ENCODE measurements at places on chromosomes 7 and 10. TPM values are rescaled to one million over a fixed set of nuclear protein-coding genes. Genes with fewer than 3 reads are reported as not detected.

SPDYE2 gene
- total RNA-seq: not detected

INHBA gene
- 0.08 TPM for total RNA-seq

SPDYE16 gene
- total RNA-seq: not detected

HPSE2 gene
- not detected for total RNA-seq

ANXA11 gene
- 39.5 TPM for total RNA-seq

PRSS1 gene
- total RNA-seq: not detected

OGDHL gene
- total RNA-seq: 2.8 TPM

DNA sequence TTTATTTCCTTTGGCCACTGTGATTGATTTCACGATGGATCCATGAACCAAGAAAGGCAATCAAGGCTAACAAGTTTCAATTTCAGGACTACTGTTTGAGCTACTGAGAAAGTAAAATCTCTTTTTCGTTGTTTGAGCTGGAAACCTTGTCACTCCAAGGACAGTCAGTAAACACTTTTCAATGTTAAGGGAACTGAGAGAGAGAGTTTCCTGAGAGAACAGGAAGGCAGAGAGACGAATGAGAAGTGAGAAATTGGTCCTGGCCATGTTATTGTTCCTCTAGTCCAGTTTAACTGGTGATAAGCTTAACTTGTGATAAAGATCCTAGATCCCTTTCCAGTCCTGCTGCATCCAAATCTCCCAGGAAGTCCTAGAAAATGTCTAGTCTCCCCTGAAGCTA lies 909 bp upstream of the AKR1D1 start:
- DNase-seq: no peak

DNA sequence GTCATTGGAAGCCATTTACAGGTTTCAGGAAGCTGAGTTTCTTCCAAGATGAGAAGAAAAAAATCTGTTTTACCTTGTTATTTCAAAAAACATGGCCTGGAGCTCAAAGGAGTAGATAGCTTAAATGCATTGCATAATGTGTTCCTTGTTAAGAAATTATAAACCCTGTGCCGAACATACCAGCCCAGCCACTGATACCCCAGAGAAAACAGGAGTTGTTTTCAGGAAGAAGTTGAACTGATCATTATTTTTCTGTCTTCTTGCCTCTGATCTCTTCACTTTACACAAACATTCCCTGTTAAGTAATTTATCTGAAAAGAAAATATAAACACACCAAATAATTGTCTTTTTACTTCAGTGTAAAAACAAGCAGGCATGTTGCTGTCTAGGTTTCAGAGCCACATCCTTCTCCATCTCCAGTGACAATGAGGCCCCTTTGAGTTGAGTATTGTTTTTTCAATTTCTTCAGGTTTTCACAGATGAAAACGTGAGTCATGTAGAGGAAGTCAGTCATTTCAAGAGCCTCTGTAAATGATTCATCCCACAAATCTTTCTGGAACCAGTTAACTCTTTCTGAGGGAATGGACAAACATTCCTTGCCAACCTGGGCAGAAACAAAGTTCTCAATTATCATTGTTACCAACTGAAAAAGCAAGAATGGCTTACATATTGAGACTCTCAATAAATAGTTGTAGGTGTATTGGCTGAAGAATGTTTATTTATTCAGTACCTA lies 244.2 kb downstream of the IPMK start:
- peak; percentile 24 for DNase-seq

- peak; percentile 56 for DNase-seq
These were observed 4.6 kb upstream of the FAM170B start for GRCh38 chr10:49138361-49138891.

- peak; percentile 53 for DNase-seq
These were observed 38.3 kb upstream of the TOMM7 start for GRCh38 chr7:22860784-22861482.

GRCh38 chr10:7121154-7121797 lies 289.6 kb downstream of the SFMBT2 start:
- DNase-seq: peak; percentile 57

DNA sequence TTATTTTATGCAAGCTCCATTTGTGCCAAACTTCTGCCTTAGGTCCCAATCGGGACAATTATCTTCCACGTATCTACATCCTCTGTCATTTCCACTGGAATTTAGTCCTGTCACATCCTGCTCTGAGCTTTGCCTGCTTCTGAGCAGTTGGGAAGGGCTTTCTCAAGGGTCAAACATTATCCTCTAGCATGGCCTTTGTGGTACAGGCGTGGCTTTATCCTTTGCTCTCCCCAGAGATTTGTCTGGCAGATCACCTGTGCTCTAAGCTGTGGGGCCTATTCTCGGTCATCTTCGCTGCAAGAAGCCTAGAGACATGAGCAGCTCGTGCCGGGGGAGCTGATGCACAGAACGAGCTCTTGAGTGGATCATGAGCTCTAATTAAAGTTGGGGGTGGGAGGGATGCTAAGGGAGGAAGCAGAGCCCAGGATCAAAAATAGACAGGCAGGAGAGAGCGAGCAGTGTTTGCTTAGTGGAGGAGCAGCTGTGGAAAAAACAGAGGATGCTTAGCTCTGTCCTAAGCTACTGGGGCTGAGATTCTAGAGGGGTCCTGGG lies 19.8 kb upstream of the TMEM273 start:
- peak; percentile 18 for DNase-seq

- DNase-seq: no peak
These were observed 106.4 kb upstream of the CDCA7L start for GRCh38 chr7:22051886-22052673.

GRCh38 chr10:23031318-23031717 lies 64.1 kb upstream of the MSRB2 start:
- DNase-seq: peak; percentile 67

GRCh38 chr10:30894221-30894620 lies 137.4 kb downstream of the ZNF438 start:
- no peak for DNase-seq

DNA sequence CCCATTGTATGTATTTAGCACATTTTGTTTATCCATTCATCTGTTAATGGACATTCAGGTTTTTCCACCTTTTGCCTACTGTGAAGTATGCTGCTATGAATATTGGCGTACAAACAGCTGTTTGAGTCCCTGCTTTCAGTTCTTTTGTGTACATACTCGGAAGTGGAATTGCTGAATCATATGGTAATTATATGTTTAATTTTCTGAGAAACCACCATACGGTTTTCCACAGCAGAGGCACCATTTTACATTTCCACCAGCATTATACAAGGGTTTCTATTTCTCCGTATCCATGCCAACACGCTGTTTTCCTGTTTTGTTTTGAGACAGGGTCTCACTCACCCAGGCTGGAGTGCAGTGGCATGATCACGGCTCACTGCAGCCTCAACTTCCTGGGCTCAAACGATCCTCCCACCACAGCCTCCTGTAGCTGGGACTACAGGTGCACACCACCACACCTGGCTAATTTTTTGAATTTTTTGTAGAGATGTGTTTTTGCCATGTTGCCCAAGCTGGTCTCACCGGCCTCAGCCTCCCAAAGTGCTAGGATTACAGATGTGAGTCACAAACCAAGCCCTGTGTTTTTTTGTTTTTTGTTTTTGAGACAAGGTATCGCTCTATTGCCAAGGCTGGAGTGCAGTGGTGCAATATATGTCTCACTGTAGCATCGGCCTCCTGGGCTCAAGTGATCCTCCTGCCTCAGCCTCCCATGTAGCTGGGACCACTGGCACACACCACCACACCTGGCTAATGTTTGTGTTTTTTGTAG lies 22.1 kb upstream of the FBXW4 start:
- no peak for DNase-seq

GRCh38 chr10:103620891-103621782 lies 127.6 kb downstream of the NEURL1 start:
- DNase-seq: no peak

- no peak for DNase-seq
These were observed 48.3 kb downstream of the BAIAP2L1 start for GRCh38 chr7:98352621-98353020.

- DNase-seq: no peak
These were observed 8.0 kb downstream of the ELFN1 start for GRCh38 chr7:1678081-1678543.

DNA sequence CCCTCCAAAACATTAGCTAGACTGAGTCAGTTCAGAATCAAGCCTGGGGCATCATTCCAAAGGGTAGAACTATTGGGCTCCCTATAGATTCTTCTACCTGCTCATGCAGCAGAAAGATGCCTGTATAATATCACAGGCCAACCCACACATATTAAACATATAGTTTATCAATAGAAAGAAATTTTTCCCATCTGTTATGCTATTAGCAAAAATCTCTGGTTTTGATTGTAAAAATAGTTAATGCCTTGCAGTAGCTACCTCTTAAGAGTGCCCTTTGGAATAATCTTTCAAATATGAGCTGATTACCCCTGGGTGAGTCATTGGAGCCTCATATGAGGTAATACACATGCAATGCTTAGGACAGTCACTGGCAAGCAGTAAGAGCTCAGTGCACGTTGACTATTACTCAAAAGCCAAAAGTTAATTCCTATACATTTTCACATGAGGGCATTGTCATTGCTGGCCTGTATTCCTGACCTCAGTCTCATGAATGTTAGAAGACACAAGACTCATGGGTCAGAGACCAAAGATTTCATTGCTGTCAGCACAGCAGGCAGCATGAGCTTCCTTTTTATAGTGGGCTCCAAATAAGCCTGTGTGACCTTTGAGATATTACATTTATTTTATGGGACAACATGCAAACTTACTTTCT lies 180.0 kb downstream of the FGFR2 start:
- no peak for DNase-seq

Data from SJCRH30 (cell line).